ENCODE measurements at places on chromosomes 3 and 15.

DNA sequence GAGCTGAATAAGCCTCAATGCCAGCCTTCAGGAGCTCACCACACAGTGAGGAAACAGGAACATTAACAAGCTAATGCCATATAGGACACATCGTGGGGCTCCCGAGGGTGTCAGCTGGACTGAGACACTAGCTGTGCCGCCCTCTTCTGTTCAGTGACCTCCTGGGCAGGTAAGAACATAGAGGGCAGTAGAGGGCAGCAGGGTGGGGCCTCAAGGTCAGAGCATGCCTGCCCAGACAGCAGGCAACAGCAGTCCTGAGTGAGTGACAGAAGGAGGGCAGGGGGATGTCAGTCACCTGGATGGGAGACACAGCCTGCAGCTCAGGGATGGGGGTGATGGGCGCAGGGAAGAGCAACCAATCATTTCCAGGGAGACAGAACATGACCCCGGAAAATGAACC, 15.5 kb downstream of the NTRK3 start:
- no peak for DNase-seq

DNA sequence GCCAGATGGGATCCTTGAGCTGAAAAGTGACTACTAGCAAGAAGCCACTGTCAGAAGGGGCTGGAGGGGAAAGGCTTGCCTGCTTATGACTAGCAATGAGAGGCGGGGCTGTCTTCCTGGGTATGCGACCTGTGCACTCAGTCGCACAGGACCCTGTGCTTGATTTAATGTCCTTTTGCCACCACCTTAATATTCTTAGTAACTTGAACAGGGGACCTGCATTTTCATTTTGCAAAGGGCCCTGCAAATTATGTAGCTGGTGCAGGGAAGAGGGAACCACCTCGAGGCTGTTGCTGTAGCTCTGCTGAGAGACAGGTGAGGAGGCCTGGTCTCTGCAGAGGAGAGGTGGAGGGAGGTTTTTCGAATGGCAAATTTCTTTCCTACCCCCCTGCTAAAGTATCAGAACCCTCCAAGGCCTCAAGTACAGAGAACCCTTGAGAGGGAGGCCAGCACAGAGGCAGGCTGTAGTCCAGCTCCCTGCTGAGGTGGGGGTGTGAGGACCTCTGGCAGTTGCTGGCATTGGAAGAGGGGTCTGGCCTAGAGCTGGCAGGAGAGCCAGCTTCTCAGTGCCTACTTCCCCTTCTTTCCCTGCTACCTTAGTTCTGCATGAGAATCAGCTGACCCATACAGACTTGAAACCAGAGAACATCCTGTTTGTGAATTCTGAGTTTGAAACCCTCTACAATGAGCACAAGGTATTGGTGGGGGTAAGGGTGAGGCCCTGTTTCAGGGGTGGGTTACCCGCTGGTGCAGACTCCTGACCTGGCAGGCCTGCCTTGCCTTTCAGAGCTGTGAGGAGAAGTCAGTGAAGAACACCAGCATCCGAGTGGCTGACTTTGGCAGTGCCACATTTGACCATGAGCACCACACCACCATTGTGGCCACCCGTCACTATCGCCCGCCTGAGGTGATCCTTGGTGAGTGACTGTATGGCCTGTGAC, 11.4 kb downstream of the CLK3 start:
- no peak for DNase-seq

- no peak for DNase-seq
Observed at GRCh38 chr15:99442252-99442897, 123.4 kb upstream of the MEF2A start.

DNA sequence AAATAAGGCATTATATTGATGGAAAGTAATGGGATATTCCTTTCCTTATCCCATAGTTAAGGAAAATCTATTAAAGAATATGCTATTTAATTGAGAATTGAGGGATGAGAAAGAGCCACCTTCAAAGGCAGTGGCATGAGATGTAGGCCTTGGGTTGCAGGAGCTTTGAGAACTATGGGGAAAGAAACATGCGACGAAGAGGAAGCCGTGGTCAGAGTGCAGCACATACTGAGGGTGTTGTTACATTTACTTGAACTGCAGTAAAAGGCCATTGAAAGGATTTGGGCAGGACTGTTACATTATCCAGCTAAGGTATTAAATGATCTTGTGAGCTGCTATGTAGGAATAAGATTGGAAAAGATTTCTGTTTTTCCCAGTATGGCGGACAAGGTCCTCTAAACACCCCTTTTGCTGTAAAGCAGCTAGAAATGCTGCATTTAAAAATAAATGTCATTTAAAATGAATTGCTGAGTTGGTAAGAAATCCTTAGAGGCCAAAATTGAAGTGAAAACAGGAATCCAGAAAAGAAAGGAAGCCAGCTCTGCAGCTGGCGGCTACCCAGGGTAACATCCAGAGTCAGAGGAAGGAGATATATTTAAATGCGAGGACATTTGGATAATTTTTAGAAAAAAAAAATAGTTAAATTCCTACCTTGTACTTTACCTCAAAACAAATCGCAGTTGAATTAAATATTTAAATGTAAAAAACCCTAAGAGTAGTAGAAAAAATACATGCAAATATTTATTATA, 61.7 kb downstream of the IL1RAP start:
- DNase-seq: no peak

DNA sequence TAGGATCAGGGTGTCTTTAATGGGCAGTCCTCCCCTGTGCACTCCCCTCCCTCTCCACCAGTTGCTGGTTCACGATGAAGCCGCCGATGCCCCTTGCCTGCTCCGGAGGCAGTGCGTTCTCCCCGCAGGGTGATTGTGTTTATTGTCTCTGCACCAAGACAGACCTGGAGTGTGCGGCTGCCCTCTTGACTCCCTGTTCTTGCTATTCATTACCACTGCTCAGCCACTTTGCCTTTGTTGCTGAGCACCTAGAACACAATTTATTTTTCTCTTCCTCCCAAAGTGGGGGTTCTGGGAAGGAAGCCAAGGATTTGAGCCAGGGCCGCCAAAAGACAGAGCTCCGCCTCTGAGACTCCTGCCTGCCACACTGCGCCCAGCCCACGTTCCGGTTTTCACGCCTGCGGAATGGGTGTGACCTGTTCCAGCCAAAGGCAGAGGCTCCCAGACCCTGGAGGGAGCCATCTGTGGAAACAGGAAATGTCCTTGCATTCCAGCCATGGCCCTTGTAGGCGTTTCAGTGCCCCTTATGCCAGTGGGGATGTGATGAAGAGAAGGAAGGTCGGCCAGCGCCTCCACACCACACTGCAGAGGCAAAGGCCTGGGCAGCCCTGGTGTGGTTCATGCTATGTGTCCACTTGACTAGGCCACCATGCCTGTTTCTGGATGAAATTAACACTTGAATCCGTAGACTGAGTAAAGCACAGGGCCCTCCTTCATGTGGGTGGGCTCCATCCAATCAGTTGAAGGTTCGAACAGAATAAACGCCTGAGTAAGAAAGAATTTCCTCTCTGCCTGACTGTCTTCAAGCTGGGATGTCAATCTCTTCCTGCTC, 85.8 kb downstream of the HMG20A start:
- DNase-seq: no peak

- DNase-seq: no peak
Observed at GRCh38 chr3:127092776-127093175, 100.2 kb upstream of the PRR23E start.

DNA sequence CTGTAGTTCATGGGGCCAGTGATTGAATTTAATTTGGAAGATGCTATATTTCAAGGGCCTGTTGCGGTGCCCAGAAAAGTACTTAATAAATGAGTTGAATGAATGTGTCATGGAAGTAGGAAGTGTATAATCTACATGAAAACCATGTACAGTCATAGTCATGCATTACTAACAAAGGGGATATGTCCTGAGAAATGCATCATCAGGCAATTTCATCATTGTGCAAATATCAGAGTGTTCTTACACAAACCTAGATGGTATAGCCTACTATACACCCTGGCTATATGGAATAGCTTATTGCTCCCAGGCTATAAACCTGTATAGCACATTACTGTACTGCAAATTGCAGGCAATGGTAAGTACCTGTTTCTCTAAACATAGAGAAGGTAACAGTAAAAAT, 10.7 kb upstream of the MYO5C start:
- DNase-seq: no peak

GRCh38 chr3:195140816-195141793, 129.9 kb downstream of the XXYLT1 start:
- no peak for DNase-seq

- DNase-seq: no peak
Observed at GRCh38 chr15:49313650-49314049, 109.4 kb upstream of the FGF7 start.

DNA sequence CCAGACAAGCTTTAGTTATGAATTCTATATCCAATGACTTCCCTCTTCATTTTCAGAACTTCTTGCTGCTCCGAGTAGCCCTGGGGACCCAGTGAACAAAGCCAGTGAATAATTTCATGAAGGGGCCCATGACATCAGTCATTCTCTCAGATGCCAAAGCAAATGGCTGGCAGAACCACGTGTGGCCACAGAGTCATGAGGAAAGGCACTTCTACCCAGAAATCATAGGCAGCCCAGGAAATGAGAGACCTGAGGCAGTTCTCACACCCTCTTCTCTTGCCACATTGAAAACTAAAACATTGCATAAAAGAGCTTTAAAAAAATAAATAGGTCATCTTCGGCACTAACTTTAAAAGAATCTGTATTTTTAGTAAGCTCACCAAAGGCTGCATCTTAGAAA, 4.3 kb upstream of the UACA start:
- DNase-seq: no peak

- DNase-seq: no peak
Observed at GRCh38 chr15:95499397-95499796, 831.1 kb upstream of the NR2F2 start.

DNA sequence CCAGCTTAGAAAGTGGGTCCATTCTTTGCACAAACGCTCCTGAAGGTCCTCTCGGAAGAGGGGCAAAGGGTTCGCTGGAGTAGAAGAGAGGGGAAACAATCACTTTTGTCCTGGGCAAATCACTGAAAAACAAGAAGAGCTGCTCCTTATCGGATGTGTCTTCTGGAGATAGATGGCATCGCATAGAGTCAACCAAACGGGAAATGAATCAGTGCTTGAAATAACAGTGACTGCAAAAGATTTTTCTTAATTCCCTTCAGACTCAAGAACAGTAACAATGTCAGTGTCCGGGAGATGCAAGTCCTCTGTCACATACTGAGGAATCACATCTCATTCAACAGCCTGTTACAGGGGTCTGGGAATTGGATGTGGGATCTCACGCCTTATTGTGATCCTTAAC, 78.8 kb upstream of the PCSK6 start:
- no peak for DNase-seq

GRCh38 chr15:90407871-90408317, 19.9 kb downstream of the IQGAP1 start:
- DNase-seq: no peak

DNA sequence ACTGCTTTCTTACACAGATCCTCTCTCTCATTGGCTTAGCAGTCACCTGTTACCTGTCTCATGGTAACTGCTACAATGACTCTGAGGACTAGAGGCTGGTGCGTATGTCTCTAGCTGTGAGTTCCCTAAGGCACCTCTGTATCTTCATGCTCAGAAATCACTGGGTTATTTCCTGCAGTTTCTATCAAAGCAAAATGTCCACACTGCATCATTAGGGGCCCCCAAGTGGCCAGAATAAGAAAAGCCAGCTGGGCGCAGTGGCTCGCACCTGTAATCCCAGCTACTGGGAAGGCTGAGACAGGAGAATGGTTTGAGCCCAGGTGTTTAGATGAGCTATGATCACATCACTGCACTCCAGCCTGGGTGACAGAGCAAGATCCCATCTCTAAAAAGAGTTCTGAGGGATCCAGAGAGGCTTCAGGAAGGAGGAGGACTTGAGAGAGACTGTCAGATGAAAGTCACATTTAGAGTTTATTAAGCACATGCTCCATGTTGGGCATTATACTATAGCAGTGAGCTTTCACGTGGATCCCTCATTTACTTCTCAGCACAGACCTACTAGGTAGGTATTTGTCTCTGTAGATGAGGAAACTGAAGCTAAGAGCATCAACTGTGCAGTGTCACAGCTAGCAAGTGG, 2.3 kb upstream of the VPS18 start:
- DNase-seq: no peak

GRCh38 chr3:158105710-158106253, 438 bp downstream of the SHOX2 start:
- DNase-seq: no peak

DNA sequence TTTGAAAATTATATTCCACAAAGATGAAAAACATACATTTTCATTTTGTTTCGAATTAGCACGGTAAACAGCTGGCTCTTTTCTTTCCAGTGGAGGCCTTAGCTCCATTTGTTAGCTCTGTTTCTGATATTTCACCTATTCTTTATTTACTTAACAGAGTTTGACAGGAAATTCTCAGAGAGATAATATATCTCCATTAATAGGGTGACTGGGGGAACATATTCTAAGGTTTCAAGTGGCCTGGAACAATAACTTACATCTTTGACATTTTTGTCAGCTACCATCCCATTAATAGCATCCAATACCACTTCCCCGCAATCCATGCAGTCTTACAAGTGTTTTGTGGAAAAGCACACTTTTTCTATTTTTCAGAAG, 577.6 kb upstream of the MDFIC2 start:
- no peak for DNase-seq

DNA sequence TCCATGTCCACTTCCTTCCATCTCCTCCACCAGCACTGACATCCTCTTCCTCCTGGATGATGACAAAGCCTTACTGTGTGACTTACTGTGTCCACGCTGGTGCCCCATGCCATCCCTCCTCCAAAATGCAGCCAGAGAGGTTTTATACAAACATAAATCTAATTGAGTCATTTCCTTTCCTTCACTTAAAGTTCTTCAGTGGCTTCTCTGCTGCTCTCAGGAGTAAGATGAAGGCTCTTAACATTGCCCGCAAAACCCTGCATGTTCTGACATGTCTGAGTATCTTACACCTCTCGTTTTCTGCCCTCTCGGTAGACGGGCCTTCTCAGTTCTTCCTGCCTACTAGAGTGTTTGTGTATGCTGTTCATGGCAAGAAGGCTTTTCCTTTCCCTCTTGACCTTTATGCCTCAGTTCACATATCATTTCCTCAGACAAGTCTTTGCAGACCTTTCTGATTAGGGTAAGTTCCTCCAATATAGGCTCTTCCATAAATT, 175.5 kb downstream of the CFAP20DC start:
- DNase-seq: no peak

DNA sequence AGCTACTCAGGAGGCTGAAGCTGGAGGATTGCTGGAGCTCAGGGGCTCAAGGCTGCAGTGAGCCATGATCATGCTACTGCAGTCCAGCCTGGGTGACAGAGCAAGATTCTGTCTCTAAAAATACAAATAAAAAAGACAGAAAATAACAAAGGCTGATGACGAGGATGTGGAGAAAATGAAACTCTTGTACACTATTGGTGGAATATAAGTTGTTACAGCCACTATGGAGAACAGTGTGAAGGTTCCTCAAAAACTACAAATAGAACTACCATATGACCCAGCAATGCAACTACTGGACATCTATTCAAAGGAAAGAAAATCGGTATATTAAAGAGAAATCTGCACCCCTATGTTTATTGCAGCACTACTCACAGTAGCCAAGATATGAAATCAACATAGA, 526.7 kb upstream of the NAALADL2 start:
- no peak for DNase-seq

DNA sequence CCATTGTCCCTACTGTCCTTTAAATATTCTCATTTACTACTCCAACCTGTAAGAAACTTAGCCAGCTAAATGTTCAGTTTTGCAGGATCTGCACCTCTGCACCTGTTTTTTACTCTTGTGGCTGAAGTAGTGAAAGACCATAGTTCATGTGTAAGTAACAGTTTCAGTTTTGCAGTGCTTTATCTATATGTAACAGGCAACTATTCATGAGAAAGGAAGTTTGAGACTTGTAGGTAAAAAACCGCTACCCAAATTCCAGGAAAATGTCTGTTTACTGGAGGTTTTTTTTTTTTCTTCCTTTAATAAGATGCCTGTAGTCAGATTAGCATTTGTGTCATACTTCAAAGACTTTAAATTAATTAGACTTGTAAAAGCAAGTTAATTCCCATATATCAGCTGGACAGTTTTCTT, 25.4 kb upstream of the MBNL1 start:
- DNase-seq: no peak

Data from activated CD4-positive, alpha-beta T cell treated with anti-CD3 and anti-CD28 coated beads, Interleukin-2, amount 50 U/mL, for 4 hours (primary cell).